ENCODE measurements at places on chromosomes 12 and 14. TPM values are rescaled to one million over a fixed set of nuclear protein-coding genes. Genes with fewer than 3 reads are reported as not detected.

GSC gene
- not detected for total RNA-seq

C14orf39 gene
- not detected for total RNA-seq

FOXG1 gene
- total RNA-seq = not detected

SGPP1 gene
- 11.6 TPM for total RNA-seq

CPNE8 gene
- total RNA-seq = 4.2 TPM

GALNT6 gene
- total RNA-seq = 19.9 TPM

SSTR1 gene
- total RNA-seq = not detected

MYO1H gene
- total RNA-seq = not detected

GRIN2B gene
- not detected for total RNA-seq

CCER1 gene
- not detected for total RNA-seq

LRP1 gene
- total RNA-seq = 2.0 TPM

KLHDC1 gene
- total RNA-seq = 1.1 TPM

EID3 gene
- 6.4 TPM for total RNA-seq

MUCL1 gene
- total RNA-seq = not detected

GNG2 gene
- total RNA-seq = 132 TPM

RERG gene
- total RNA-seq = not detected

CCDC196 gene
- not detected for total RNA-seq

RDH5 gene
- 6.7 TPM for total RNA-seq

FLVCR2 gene
- total RNA-seq = 0.78 TPM

NDUFA12 gene
- total RNA-seq = 138 TPM

GPR65 gene
- 17.3 TPM for total RNA-seq

C1QL4 gene
- total RNA-seq = not detected

EP400 gene
- total RNA-seq = 43.6 TPM

KLRF1 gene
- total RNA-seq = not detected

E2F7 gene
- 6.3 TPM for total RNA-seq

CFAP54 gene
- total RNA-seq = 0.52 TPM

KCNC2 gene
- total RNA-seq = not detected

ETFBKMT gene
- 0.99 TPM for total RNA-seq

INHBC gene
- total RNA-seq = not detected

CACNA1C gene
- total RNA-seq = 0.14 TPM

DIO2 gene
- not detected for total RNA-seq

Measured in activated naive CD8-positive, alpha-beta T cell treated with anti-CD3 and anti-CD28 coated beads for 36 hours (primary cell).